Left lobe of liver (tissue), 2 donors: ENCODE measurements at places on chromosomes 6 and 20. TPM values are rescaled to one million over a fixed set of nuclear protein-coding genes. Genes with fewer than 3 reads are reported as not detected.

DNA sequence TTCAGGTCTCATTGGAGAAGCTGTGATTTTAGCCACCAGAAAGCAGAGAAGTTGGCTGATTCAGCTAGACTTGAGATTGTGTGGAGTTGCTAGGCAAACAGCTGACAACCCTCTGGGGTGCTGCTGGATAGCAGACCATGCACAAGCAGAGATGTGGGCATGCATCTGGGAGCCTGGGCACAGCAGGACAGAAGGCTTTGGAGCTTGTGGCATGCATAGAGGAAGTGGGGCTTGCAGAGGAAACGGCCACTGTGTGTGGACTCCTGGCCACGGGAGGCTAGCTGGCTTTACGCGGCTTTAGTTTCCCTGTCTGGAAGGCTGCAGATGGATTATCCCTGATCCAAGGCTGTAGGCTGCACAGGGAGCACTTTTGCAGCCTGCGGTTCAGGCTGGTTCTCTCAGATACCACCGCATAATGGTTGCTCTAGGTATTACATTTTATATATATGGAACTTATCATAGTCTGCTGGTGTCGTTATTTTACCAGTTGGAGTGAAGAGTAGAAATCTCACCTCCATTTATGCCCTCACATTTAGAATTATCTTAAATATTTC lies 10.4 kb downstream of the ZNF831 start:
- DNase-seq, result no peak

Gene GUCA1A
- total RNA-seq, result not detected

DNA sequence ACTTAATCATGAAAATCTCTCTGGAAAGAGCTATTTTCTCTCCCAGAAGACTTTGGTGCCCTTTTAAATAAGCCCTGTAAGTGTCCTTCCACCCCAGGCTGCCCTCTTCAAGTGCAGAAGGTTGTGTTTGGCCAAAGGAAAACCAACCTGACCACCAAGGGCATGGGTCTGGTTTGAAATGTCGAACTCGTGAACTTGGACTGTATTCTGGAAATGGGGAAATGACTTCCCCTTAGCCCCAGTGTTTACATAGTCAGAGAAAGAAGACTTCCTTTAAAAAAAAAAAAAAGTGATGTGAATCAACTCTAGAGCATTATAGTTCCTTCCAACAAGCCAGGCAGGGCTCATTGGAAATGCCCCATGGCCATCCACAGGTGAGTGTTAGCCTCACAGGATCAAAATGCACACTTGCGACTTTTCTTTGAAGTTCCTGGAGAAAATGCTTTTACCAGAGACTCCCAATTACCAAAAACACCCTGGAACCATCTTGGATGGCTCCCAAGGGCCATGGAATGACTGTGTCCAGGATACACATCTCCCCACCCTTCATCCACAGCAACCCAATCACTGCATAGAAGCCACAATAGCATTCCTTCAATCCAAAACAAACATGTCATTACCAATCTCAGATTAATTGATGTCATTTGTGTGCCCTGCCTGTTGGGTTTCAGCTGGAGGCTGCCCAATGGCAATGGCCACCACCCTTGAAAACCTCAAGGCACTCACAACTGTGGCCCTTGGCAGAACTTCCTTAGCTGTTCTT lies 133.8 kb downstream of the CLIC5 start:
- DNase-seq, result no peak

DNA sequence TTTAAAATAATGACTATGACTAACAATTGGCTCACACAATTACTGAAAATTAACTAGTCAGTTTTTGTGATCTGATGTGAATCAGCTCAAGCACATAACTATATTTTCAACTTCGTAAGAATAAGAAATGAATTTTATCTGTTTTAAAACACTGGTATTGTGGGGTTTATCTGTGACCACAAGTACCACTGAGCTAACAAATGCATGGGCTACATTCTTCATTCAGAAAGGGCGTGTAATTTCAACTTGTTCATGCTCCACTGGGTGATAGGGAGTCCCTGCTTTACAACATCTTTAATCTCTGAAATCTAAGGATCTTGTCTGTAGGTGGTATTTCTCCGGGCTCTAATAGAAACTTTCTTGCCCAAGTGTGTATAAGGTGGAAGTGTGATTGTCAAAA lies 1311.5 kb upstream of the GJE1 start:
- DNase-seq, result no peak

- no peak for DNase-seq
These were observed 111.9 kb upstream of the FOXQ1 start for GRCh38 chr6:1200081-1200408.

- DNase-seq, result no peak
These were observed 28.3 kb upstream of the KIF3B start for GRCh38 chr20:32249030-32249738.

Gene SLC26A8
- total RNA-seq, result 0.30 TPM

Gene FAXC
- 0.03 TPM for total RNA-seq
